ENCODE measurements at places on chromosomes 6 and 20.

DNA sequence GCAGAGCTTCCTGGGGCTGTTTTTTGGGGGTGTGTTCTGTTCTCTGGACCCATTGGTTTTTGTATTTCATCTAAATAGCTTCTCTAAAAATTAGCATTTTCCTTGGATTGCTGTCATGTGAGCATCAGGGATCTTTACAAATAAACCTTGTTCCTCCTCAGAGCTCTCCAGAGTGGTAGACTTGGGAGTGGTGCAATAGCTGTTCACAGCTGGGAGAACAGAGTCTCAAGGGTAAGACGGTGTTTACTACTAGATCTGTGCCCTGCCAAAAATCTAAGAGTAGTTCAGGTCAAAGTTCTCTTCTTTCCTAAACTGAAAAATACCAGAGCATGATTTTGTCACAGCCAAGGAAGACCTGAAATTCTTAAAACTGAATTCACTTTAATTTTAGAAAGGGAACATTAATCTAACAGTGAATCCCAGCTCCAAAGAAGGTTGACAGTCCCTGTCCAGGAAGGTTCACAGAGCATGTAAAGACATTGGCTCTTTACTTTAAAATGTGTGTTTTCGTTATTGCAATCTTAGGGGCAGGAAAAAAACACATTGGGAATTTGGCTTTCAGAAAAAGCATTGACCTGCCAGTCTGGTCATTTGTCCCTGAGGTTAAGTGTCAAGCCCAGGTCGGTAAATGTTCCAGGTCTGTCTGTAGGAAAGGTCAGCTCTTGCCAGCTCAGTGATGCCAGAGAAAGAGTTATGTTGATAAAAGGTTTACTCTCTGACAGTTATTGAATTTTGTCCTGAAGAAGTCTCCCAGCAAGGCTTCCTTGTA lies 43.3 kb downstream of the VAPB start:
- DNase-seq: no peak

DNA sequence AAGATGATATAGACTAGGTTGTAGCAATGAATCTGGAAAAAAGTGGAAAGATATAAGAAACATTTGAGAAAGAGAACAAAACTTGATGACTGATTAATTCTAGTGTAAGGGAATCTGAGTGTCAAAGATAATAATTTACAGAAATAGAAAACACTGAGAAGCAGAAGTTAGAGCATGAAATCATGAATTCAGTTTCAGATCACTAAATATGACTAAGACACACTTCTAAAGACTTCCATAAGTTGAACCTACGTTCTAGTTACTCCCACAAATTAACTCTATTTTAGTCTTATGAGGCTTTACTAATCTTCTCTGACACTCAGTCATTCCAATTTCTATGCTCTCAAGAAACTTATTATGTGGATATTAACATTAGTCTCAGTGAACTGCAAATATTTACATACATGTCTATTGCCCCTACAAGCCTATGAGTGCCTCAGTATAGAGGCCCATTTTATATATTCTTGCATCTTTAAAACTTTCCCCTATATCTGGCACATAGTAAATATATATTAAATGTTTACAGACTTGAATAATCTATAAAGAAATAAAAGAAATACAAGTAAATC lies 30.4 kb downstream of the IBTK start:
- no peak for DNase-seq

DNA sequence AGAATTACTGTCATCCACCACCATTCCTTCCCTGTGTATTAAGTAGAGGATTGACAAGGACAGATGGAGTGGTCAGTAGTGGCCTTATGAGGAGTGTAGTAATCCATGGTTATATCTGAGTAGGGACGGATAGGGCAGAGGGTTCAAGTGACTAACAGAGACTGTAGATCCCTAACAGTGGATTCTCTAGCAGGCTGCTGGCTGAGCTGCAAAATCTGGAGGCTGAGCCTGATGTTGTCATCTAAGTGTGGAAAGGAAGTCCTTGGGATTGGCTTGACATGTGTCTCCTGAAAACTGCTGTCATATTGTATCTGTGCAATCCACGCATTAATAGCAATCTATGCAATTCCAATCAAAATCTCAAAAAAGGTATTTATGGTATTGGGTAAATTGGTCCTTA lies 94.2 kb downstream of the WASF1 start:
- no peak for DNase-seq

DNA sequence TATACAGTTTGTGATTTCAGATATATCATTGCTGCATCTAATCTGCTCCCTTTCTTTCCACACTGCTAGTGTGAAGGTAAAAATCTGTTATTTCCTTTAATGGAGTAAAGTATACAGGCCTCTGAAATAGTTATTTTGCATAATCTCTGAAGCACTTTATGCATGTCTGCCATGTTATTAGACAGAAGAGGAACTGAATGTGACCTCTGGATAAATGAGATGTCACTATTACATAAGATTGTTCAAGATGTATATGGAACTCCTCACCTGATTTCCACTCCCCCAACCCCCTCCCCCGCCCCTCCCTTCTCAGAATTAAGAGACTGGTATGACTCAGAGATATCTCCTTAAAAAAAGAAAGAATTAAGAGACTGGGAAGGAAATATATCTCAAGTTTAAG lies 26.3 kb downstream of the SERINC1 start:
- DNase-seq: no peak

- DNase-seq: no peak
Measured at GRCh38 chr6:43953794-43954310, 173.4 kb downstream of the MRPL14 start.

- DNase-seq: no peak
Measured at GRCh38 chr6:38933426-38933825, 115.2 kb upstream of the GLP1R start.

GRCh38 chr6:41784581-41785171 lies 2.8 kb upstream of the TOMM6 start:
- no peak for DNase-seq

DNA sequence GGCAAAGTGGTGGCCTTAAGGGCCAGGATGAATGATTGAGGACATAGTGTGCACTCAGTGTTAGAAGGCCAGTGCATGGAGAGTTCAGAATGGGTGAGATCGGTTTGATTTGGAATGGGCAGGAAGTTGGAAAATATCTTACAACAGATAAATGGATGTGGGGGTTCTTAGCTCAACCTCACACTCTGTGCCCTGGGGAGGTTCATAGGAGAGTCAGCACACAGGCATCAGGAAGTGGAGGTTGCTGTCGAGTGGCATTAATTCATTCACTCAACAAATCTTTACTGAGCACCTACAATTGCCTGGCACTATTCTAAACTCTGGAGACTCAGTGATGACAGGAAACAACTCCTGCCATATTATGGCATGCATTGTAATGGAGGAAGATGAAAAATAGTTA lies 313.7 kb upstream of the SUPT3H start:
- DNase-seq: no peak

GRCh38 chr6:166955865-166956443 lies 396 bp downstream of the RNASET2 start:
- no peak for DNase-seq

DNA sequence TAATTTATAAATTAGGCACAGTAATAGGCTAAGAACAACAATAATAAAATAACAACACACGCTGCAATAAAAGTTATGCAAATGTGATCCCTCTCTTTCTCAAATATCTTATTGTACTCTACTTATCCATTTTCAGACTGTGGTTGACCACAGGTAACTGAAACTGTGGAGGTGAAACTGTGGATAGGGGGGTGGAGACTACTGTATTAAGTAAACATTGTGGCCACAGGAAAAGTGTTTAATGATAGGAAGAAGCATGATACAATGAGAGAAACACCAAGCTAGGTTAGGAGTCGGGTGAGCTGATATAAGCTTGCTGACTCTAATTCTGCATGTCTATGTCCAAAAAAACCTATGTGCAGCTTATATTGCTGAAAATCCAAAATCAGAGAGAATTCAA lies 23.0 kb downstream of the NHLRC1 start:
- DNase-seq: no peak

DNA sequence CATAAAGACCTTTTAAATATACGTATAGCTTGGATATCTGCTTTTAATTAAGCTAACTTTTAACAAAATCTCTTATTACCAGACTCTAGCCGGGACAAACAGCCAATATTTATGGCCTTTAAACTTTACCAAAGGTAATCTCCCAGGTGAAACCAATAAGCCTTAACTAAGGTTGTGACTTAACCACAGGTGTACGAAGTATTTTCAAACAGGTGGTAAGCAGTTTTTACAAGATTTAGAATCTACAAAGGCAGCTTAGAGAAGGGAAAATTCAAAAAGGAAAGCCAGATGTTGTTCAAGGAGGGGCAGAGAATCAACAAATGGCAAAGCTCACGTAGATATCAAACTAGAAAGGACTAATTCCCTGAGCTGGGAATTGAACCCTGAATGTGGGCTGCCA lies 15.8 kb downstream of the WFDC2 start:
- DNase-seq: no peak

DNA sequence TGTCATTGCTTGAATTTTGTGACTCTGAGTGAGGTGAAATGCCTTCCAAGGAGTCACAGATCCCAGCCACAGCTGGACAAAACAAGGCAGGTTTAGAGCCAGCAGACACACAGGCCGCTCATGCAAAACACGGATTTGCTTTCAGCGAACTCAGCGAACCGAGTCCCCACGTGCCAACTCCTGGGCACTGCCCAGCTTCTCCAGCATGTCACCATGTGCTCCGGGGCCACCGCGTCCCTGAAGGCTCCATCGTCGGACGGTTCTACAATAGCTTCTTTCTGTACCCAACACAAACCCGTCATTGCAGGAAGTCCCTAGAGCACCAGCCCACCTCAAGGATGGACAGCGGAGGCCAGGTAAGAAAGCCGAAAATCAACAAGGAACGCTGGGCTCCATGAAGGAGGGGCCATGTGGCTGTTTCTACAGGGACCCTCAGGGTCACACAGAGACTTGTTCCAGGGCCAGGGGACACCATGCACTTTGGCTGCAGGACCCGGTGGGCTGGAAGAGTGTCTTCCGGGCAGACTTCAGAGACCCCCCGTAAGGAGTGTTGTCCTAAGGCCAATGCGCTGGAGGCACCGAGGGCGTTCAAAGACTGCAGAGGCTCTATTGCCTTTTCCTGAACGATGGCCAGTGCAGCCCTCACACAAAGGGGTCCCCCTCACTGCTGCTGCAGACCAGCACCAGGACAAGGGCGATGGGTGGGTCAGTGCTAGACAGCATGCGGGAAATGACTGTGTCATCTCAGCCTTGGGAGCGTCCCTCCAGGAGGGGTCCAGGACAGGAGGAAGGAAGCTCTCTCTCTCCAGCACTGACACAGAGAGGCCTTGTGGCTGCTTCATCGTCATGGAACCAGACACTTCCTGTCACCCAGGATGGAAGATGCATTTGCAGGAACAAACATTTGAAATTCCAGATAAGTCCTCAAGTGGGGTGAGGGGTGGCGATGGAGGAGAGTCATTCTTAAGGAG lies 19.8 kb downstream of the DACT2 start:
- DNase-seq: no peak

GRCh38 chr6:74731931-74732330 lies 473.9 kb downstream of the COL12A1 start:
- DNase-seq: no peak

GRCh38 chr20:43744151-43744611 lies 17.4 kb upstream of the GTSF1L start:
- DNase-seq: no peak

DNA sequence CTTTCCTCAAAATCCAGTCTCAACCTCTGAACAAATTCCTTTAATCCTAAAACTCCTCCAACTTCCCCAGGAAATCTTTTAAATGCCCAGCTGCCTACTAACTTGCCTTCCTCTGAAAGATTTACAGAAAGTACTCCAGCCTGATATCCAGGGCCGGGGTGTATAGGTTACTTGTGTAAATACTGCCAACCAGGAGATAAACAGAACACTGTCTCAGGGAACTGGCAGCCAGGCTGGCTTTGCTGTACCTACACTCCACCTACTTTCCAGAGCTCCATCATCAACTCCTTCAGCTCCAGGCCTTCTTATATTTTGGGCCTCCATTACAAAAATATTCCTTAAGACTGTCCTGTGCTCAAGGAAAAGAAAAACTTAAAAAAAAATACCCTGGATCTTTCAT lies 85.9 kb downstream of the CEP162 start:
- DNase-seq: no peak

DNA sequence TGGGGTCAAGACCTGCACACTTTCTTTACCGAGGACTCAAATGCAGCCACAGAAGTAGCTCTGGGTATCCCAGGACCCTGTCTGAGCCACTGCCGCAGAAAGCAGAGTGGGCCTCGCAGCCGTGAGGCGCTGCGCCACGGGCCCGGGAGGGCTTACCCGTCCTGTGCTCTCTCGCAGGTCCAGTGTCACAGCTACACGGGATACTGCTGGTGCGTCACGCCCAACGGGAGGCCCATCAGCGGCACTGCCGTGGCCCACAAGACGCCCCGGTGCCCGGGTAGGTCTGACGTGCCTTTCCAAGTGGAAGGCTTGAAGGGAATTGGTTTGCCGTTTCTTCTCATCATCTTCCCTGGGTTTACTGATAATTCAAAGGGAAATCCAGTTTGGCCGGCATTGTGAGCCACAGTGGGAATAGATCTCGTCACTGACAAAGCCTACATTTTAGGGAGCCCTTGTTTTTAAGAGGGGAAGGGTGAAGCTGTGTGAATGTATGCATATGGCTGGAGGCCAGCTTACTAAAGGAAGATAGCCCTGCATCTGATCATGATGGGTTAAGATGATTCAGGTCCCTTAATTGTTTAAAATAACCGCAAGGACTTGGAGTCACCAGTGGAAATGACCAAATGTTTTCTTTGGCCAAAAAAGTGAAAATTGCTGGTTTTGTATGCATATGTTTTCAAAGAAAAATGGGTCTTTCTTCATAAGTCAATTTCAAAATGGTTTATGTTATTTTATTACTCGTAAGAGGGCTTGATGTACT lies 86.6 kb downstream of the SMOC2 start:
- no peak for DNase-seq

DNA sequence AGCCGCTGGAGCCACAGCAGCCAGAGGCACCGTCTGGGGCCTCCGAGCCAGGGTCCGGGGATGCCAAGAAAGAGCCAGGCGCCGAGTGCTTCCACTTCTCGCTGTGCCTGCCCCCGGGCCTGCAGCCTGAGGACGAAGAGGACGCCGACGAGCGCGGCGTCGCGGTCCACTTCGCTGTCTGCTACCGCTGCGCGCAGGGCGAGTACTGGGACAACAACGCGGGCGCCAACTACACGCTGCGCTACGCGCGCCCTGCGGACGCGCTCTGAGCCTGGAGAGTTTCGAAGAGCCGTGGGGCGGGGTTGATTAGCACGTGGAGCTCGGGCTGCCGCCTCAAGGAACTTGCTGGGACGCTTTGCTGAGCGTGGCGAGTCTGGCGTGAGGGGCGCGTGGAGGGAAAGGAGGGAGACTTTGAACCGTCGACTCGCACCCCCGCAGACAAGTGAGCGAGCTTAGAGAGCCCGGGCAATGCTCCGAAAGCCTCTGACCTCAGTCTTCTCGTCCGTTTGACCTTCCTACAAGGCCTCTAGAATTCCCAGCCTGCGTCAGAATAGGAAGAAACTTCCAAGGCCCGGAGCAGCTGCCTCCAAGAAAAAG lies 1.3 kb downstream of the PPP1R3G start:
- no peak for DNase-seq

- no peak for DNase-seq
Measured at GRCh38 chr20:58876437-58876836, 23.9 kb downstream of the GNAS start.

DNA sequence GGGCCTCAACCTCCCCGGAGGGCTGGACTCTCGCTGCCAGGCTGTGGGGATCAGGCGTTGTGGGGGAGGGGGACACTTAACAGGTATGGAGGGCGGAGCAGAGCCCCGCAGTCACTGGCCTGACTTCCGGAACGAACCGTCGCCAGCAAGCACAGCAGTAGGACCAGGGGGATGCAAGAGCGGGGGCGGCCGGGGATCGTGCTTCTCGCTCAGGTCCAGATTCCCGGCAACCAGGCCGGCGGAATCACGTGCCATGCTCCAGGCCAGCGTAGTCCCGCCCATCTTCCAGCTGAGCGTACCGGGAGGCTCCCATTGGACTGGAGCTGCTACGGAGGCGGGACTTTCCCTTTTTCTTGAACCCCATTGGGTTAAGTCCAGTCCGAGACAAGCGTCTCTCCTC lies 10.0 kb upstream of the POU5F1 start:
- DNase-seq: no peak

All from esophagus squamous epithelium (tissue), 5 donors.